ENCODE measurements at places on chromosomes 2 and 18. TPM values are rescaled to one million over a fixed set of nuclear protein-coding genes. Genes with fewer than 3 reads are reported as not detected.

DNA sequence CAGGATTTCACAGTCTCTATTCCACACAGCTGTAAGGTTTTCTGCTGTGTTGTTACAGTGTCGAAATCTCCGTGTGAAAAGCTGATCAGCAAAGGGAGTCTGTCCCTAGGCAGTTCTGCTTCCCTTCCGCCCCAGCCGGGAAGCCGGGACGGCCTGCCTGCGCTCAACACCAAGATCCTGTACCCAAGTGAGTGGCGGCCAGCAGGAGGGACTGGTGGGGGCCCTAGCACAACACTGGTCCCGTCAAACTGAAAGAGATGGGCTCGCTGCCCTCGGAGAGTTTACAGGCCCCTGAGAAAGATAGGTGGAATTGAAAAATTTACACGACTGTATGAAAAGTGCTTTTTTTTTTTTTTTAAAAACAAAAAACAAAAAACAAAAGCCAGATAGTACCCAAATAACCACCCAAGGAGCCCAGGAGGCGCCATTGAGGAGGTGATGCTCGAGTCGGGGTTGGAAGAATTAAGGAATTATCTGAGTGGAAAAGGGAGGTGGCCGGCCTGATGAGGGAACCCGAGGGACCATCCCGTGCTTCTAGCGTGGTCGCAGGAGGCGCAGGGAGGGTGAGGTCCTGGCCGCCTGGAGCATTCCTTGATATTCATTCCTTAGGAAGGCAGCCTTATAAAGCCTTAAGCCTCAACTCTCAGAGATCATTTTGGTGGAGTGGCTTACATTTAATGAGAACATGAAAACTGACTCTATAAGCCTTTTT, 96.7 kb downstream of the DGKD start:
- no peak for DNase-seq

The UPP2 gene
- not detected for polyA plus RNA-seq

DNA sequence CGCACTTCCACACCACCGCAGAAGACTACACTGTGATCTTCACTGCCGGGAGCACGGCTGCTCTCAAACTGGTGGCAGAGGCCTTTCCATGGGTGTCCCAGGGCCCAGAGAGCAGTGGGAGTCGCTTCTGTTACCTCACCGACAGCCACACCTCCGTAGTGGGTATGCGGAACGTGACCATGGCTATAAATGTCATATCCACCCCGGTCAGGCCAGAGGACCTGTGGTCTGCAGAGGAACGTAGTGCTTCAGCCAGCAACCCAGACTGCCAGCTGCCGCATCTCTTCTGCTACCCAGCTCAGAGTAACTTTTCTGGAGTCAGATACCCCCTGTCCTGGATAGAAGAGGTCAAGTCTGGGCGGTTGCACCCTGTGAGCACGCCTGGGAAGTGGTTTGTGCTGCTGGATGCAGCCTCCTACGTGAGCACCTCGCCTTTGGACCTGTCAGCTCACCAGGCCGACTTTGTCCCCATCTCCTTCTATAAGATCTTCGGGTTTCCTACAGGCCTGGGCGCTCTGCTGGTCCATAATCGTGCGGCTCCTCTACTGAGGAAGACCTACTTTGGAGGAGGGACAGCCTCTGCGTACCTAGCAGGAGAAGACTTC, 12.5 kb downstream of the MOCOS start:
- no peak for DNase-seq

The FSHR gene
- polyA plus RNA-seq: not detected

GRCh38 chr2:2503864-2504418, 172.9 kb upstream of the MYT1L start:
- DNase-seq: no peak

DNA sequence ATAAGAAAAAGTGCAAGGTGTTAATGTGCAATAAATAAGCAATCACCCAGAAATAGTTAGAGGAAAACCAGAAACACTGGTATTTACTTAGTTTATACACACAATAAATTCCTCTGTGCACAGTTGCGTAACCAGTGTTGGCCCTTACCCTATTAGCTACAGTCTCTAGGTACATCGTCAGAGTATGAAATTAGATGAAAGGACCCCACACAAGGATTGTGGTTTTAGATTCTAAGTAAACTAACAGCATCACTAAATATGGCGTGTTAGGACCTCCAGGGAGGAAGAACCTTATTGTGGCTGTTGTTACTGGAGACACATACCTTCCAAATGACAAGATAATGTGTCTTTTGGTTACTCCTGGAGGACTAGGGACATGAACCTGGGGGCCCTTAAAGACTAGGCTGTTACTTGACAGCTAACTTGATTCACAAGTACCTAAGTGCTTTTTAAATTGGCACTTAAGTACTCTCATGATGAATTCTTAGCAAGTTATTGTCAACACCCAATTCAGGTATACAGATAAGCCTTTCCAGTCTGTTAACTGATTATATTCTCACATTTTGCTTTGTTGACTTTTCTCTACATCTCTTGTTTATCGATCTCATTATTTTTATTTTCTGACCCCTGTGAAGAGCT, 115.3 kb downstream of the FEZ2 start:
- no peak for DNase-seq

The AOX1 gene
- 11.2 TPM for polyA plus RNA-seq

DNA sequence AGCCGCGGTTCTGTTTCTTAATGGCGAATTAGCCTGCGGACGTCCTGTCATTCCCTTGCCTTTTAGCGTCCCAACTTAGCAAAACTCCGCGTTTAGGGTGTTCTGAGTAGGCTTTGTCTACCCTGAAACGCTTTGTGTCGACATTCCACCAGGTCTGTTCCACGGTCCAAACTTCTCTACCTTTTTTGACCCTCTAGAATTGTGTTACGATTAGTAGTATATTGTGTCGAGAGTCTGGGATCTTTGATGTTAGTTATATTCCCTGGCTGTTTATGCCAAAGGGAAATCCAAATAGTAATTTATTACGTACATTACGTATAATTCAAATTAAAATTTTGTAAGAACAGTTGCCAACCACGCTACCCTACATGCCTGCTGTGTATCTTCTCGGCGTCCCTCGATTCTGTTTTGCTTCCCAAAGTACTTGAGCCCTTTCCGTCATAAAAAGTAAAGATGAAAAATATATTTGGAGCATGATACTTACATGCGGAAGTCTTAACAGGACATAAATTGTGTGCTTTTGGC, 495 bp upstream of the TTC32 start:
- no peak for DNase-seq

The EXOC6B gene
- polyA plus RNA-seq: 20.2 TPM

GRCh38 chr2:214995926-214996670, 142.3 kb downstream of the ABCA12 start:
- DNase-seq: no peak

- DNase-seq: no peak
Measured at GRCh38 chr18:12401881-12402280, 5.8 kb upstream of the PRELID3A start.

DNA sequence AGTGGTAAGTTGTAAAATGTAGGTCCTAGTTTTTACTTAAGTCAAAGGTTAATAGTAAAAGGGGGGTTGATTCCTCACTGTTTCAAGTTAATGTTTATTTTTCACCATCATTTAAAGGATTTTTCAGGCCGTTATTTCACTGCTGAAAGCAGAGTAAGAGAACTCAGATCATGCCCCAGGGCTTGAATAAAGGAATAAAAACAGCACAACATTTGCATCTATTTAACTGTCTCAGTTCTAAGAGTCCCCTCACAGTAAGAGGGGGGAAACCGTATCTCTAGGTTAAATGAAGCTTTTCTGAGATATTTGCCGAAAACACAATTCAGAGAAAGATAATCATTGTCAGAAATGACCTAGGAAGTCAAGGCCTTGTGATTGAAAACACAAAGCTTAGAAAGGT, 138.2 kb upstream of the KCTD1 start:
- no peak for DNase-seq
